ENCODE measurements at places on chromosomes 4 and X. TPM values are rescaled to one million over a fixed set of nuclear protein-coding genes. Genes with fewer than 3 reads are reported as not detected.

GRCh38 chr4:152572417-152573086 is 36.7 kb upstream of the FBXW7 start:
- no peaks in the 10 kb centered on the region for H3K36me3 ChIP-seq
- H3K4me3 ChIP-seq: no peak overlapping the region
- no peak overlapping the region for H3K27ac ChIP-seq

Gene PTPN13
- not detected for total RNA-seq

Gene EXOC1L
- total RNA-seq: not detected

DNA sequence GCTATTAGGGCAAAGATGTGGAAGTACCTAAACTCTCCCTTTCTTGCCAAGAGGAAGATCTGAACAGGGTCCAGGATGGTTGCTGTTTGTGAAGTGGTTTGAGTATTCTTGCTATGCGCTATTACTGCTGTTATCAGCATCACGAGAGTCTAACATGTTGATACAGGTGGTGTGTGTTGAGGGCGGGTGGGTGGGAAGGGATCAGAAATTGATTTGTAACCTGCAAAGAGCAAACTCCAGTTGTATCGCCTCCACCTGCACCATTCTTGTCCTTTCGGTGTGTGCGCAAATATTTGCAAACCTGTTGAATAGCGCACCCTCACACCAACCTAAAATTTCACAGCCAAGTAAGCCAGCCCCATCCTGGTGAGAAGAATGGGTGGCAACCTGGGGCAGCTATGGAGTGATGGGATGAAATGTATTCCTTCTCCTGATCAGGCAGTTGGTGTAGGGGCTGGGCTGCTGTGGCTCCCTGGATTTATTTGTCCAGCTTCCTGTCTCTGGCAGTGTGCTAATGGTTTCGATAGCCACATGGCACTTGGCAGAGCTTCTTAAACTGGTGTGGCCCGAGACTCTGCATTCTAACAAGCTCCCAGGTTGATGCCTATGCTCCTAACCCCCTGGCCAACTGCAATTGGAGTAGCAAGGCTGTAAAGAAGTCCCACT is 102.6 kb upstream of the SCML1 start:
- H3K36me3 ChIP-seq: no peaks in the 10 kb centered on the region
- no peak overlapping the region for H3K27ac ChIP-seq
- no peaks in the 10 kb centered on the region for H3K27me3 ChIP-seq
- peaks cover 5% of the 10 kb centered on the region for H3K4me1 ChIP-seq
- DNase-seq: no peak

Gene PABPC5
- total RNA-seq: not detected

Gene SSX3
- not detected for total RNA-seq

- H3K36me3 ChIP-seq: no peaks in the 10 kb centered on the region
- H3K4me1 ChIP-seq: no peaks in the 10 kb centered on the region
These were observed 50.3 kb downstream of the WDFY3 start for GRCh38 chr4:84916227-84916626.

Gene OCRL
- total RNA-seq: 3.9 TPM

Gene LEF1
- 350 TPM for total RNA-seq

GRCh38 chr4:105145903-105146275 is 787 bp upstream of the TET2 start:
- H3K27me3 ChIP-seq: no peaks in the 10 kb centered on the region
- H3K4me1 ChIP-seq: peaks cover 35% of the 10 kb centered on the region

GRCh38 chrX:148372925-148373324 is 127.5 kb upstream of the AFF2 start:
- H3K36me3 ChIP-seq: peaks cover 1% of the 10 kb centered on the region
- no peak for DNase-seq
- H3K27ac ChIP-seq: no peak overlapping the region
- H3K4me3 ChIP-seq: no peak overlapping the region
- peaks cover 6% of the 10 kb centered on the region for H3K4me1 ChIP-seq

GRCh38 chr4:176788248-176788647 is 4.5 kb downstream of the VEGFC start:
- peaks cover 5% of the 10 kb centered on the region for H3K4me1 ChIP-seq
- H3K27me3 ChIP-seq: peaks cover 31% of the 10 kb centered on the region
- no peak overlapping the region for H3K4me3 ChIP-seq
